Activated CD4-positive, alpha-beta T cell treated with anti-CD3 and anti-CD28 coated beads, Interleukin-2, amount 10 ng/mL, durations not matched to agents 7 days and 5 days (primary cell): ENCODE measurements at places on chromosomes 6 and 20. TPM values are rescaled to one million over a fixed set of nuclear protein-coding genes. Genes with fewer than 3 reads are reported as not detected.

The MCHR2 gene
- total RNA-seq = not detected

The PRR18 gene
- total RNA-seq = not detected

The GSTA3 gene
- total RNA-seq = not detected

The ZSCAN23 gene
- 1.5 TPM for total RNA-seq

The WFDC10B gene
- not detected for total RNA-seq
